Right lung (tissue), 10 donors: ENCODE measurements at places on chromosomes 16 and 17. TPM values are rescaled to one million over a fixed set of nuclear protein-coding genes. Genes with fewer than 3 reads are reported as not detected.

NPIPB9 gene
- polyA plus RNA-seq = 2.7 TPM

- no peak for DNase-seq
Observed at GRCh38 chr16:81838794-81839193, 59.7 kb downstream of the PLCG2 start.

GRCh38 chr17:77215281-77215680, 74.5 kb downstream of the SEC14L1 start:
- DNase-seq = no peak

- peak; percentile 81 for DNase-seq
Observed at GRCh38 chr17:80991645-80992076, at the start of gene CHMP6. TSS of gene CHMP6 (plus strand) at chr17:80991841. CDS start at chr17:80991919, 78 bp downstream.

DNA sequence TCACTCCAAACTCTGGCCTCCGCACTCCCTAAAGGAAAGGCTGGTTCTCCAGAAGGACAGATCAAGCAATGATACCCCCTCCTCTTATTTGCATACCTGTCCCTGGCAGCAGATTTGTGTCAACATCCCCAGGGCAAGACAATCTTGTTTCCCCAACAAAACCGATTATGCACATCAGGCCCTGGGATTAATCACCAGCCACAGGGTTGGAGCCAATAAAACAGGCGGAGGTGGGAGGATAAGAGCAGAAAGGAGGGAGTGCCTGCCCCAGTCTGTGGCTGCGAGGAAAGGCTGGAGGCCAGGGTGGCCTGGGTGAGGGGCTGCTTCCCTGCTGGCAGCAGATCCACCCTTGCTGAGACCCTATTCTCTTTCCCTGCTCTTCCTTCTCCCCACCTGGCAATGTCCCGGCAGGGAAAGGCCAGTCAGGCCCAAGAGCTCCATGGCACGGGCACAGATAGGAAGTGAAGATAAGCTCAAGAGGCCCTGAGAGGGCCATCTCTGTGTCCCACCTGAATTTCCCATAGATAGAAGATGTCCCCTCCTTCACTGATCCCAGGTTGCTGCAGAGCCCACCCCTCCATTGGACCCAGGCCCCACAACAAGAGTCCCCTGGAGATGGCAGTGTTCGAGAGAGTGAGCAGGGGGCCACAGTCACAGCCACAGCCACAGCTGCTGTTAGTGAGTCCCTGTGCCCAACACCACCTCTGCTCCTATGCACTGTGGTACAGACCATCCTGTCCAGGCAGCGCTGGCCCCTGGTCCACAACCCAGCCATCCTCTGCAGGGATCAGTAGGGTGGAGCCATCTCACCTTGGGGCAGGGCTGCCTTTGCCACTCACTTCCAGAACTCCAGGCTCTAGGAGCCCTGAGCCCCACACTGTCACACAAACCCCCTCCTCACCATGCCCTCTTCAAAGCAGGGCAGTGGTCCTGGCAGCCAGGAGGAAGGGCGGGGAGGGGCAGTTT, 137.5 kb downstream of the SDK2 start:
- no peak for DNase-seq

DNA sequence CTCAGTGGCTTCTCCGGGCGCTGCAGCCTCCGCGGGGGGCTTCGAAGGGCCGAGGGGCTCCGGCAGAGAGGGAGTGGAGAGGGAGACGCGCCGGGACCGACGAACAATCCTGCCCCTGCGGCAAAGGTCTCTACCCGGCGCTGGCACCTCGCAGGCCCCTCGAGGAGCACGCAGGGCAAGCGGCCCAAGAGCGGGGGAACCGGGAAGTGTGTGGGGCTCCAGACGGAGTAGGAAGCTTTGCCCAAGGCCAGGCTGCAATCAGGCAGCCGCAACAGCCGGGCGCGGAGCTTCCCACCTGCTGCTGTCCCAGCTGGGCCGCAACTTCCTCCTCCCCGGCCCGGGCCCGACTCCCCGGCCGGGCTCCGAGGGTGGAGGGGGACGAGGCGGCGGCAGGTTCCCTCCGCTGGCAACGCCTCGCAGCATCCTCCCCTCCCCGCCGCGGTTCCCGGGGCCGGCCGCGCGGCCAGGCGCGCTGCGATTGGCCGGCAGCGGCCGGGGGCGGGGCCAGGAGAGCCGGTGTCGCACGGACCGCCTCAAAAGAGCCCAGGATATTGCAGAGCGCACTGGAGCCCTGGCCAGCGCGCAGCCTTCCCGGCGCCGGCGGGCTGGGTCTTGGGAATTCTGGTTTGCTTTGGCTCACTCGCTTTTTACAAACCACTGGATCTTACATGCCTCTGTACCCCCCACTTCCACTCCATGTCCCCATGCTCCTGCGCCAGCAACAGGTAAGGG, at the start of gene KCNJ2:
Gene KCNJ2 (plus strand): TSS at position 556 of the 732 bp plus-strand sequence. CDS start 5,508 bp downstream, outside the sequence.
- DNase-seq = peak; percentile 83

CCL4L2 gene
- 3.1 TPM for polyA plus RNA-seq

OTOP2 gene
- polyA plus RNA-seq = not detected

DNA sequence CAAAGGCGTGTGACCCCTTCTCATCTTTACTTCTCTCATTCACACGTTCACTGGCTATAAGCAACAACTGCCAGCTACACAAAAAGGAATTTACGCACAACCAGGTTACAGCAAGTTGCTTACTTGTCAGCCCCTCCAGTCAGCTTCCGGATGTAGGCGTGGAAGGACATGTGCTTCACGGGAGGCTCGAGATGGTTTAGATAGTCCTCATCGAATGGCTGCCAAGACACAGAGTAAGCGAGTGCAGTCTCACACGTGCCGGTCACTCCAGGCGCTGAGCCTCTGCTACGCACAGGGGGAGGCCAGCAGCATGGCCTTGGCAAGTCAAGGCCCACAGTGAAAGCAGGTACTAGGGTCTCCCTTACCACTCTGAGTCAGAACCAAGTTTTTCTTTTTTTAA, 28.3 kb downstream of the NPLOC4 start:
- no peak for DNase-seq

OR2C1 gene
- 0.39 TPM for polyA plus RNA-seq

BIRC5 gene
- 21.7 TPM for polyA plus RNA-seq

CES2 gene
- 36.0 TPM for polyA plus RNA-seq

DNA sequence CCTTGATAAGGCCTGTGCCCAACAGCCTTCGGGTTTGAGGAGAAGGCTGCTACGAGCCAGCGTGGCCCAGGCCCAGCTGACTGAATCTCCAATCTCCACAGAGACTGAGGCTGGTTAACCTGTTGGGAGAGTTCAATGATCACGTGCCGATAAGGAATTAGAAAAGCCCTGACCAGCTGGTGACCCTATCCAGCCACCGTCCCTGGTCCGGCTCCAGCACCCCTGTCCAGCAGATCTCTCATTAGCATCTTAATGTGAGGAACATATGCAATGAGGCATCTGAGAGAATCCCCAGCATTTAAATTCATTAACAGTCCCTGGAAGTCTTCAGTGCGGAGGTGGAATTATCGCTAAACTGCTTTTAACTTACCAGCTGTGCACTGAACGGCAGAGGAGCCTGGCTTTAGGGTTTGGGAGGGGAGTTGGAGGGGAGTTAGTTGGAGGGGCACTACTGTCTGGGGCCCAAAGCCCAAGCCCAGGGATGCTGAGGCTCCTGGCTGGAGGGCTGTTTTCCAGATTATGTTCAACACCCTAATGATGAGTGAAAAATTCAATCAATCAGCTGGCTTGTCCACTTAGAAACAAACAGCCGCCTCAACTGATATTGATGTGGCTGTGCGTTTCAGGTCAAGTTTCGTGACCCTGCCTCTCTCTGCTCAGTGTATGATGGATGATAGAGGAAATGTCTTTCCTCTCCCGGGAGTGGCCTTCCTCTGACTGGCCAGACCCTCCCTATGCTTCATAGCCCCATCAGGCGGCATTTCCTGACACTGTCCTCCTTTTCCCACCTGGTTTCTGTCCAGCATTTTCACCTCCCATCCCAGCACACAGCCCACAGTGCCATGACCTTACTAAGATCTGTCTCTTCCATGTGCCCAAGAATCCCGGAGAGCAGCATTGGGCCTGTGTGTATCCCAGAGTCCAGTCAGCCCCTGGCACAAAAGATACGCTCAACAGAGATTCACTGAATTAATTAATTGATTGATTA, 184.5 kb downstream of the CCT6B start:
- no peak for DNase-seq

DNAH2 gene
- 2.1 TPM for polyA plus RNA-seq
